ENCODE measurements at places on chromosomes 1 and 21.
A peak's percentile ranks its signal among the peaks of the same experiment; 100 is the strongest.

DNA sequence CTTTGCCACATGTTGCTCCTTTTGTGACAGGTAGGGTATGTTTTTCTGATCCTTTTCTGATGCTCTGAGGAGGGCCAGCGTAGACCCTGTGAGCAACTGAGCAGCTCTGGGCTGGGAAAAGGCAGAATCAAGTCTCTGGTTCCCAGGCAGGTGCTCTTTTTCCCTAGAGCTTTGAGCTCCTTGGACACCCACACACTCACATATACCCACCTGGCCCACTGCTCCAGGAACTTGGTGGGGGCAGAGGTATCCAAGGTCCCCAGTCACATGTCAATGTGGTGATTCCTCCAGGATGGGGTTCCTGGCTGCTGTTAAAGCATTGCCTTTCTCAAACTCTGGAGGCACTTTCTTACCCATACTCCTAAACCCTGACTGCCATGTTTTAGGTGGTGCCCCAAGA lies 5.4 kb downstream of the CD2 start:
- no peak for DNase-seq

DNA sequence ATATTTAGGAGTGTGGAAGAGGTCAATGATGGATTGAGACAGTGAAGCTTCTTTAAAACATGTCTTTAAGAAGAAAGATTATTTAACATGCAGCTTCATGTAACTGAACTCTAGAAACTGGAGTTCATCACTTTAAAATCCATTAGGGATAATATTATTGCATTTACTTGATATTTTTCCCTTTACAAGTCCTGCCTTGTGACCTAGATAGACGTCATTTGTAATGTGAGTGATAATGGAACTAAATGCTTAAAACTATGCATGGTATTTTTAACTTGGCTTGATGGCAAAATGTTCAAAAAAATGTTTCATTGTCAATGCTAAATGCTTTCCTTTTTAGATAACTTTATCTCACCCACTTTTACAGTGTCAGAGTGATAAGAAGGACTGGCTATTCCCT lies 723.7 kb downstream of the RWDD3 start:
- DNase-seq = no peak

DNA sequence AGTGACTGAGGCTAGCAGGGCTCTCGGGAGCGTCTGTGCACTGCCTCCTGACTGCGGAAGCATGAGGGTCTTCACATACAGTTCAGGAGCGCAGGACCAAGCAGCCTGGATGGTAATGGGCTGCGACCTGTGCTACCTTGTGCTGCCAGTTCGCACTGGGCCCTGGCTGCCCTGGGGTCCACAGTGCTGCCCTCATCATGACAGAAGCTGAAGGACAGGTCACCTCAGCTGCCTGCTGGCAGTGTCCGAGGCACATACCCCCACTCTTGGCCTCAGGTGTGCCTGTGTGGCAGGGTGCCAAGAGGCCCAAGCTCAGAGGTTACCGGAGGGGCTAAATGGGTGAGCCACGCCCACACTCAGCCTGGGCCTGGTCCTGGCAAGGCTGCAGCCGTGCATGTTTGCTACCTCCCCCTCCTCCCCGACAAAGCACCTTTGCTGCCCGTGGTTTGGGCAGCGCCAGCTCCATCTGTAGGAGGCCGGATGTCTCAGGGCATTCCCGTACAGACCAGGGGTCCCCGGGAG lies 4.4 kb downstream of the JMJD4 start:
- no peak for DNase-seq

- peak; percentile 72 for DNase-seq
These were observed 17.8 kb upstream of the POU3F1 start for GRCh38 chr1:38064197-38064903.

GRCh38 chr21:42187976-42188653 lies 30.8 kb upstream of the ABCG1 start:
- DNase-seq = peak; percentile 40

DNA sequence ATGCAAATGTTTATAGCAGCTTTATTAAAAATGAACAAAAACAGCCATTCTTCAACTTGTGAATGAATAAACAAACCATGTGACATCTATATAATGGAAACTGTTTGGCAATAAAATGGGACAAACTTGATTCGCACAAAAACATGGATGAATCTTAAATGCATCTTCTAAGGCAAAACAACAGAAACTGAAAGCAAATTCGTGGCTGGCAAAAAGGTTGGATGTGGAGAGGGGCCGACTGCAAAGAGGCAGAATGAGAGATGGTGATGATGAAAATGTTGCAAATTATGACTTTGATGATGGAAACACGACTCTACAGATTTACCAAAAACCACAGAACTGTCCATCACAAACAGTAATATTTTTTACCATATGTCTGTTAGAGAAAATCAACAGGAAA lies 327.0 kb upstream of the NR5A2 start:
- no peak for DNase-seq

DNA sequence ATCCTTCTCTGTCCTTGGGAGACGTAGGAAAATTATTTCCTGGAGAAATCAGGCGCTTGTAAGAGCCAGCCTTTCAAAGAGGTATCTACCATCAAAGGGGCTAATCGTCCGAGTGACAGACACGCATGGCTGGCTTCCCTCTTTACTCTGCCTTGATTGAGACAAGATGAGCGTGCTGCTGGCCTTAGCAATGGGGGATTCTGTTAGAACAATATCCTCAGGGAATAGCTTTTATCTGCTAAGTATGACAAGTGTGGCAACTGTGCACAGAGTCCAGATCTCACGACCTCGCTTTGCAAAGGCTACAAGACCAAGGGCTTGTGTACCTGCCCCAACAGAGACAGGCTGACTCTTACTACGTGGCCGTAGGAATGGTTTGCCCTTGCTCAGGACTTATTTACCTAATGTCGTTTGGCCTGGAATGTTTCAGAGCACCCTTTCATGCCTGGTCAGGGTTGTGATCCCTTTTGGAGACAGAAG lies 417.1 kb downstream of the KIF26B start:
- DNase-seq = no peak

GRCh38 chr1:56758794-56759193 lies 60.4 kb downstream of the FYB2 start:
- DNase-seq = no peak

- DNase-seq = peak; percentile 7
These were observed 290.2 kb downstream of the LRRC40 start for GRCh38 chr1:69914976-69915765.

DNA sequence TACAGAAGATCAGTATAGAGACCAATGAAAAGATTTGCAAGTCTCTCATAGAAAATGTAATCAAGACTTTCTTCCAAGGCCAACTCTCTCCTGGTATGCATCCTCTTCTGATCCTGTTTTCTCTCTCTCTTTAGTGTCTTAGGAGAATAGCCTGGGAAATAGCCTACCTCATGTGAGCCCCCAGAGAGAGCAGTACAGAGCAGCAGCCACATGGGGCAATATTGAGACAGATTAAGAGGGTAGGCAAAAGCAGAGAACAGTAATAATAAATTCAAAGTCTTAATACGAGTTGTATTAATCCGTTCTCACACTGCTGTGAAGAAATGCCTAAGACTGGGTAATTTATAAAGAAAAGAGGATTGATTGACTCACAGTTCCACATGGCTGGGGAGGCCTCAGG lies 61.4 kb downstream of the RNASEL start:
- DNase-seq = no peak

DNA sequence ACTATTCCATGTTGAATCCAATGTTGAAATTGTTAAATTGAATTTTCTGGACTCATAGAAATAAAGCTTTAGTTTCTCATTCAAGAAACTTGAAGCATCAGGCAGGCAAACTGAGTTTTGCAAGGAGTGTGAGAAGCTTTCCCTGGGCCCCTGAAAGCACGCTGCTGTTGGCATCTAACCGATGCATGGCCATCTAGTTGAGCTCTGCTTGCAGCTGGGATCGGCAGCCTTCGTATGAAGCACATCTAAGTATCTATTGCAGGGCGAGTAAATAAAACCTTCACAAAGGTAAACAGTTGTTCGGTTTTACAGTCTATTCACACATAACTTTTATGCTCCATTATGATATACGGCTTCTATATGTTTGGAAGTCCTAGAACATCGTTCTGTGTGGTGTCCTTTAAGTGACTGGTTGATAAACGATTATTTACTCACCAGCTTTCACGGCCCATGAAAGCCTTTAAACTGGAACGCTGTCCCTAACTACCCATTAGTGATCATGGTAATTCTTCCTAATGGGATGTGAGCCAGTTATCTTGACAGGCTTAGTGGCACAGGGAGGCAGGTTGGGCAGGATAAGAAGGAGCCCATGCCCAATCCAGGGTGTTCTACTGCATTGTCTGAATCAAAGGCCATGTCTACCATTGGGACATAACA lies 71.7 kb downstream of the SEC16B start:
- DNase-seq = no peak

GRCh38 chr1:184050636-184051035 lies 894 bp upstream of the TSEN15 start:
- peak; percentile 29 for DNase-seq

All from GM03348 (cell line).